CD4-positive, alpha-beta T cell treated with Interleukin-4 for 4 hours (primary cell): ENCODE measurements at places on chromosomes 7 and 10.

DNA sequence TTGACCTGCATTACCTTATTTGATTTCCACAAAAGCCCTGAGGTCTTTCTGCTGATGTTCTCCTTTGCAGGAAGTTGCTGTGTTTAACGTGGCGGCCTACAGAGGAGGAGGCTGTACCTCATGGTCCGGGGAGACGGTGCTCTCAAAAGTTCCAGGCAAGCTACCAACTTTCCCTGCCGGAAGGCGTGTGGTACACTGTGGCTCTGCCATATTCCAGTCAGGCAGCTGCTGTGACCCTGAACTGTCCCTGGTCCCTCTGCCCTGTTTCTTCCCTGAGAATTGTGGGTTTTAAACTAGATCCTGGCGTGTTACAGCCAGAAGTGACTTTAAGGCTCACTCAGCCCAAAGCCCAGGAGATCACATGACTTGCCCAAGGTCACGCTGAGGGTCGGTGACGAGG, 139.2 kb downstream of the TEX36 start:
- DNase-seq = no peak

GRCh38 chr7:135210888-135211178, 493 bp downstream of the WDR91 start:
- peak; percentile 10 for DNase-seq

DNA sequence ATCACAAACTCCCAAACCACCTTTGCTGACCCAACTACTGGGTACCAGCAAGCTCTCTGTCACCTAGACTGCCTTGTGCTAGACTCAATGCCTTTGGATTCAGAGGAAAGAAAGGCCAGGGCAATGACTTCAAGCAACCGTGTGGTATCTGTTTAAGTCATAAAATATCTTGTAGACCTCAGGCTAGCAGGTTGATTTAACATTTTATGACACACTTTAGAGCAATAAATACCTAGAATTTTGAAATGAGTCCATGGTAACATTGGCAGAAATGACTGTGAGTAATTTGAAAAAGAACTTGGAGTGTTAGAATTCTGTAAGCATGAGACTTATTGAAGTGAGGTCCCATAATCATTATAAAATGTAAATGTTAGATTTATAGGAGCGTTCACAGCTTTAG, 87.2 kb downstream of the TWIST1 start:
- no peak for DNase-seq

GRCh38 chr10:54702583-54703485, 98.2 kb downstream of the PCDH15 start:
- no peak for DNase-seq

GRCh38 chr7:54839575-54840213, 80.7 kb upstream of the SEC61G start:
- DNase-seq = no peak

GRCh38 chr10:89069589-89069988, 79.0 kb downstream of the FAS start:
- no peak for DNase-seq

- DNase-seq = no peak
Measured at GRCh38 chr10:22560913-22561239, 153.5 kb downstream of the PIP4K2A start.

DNA sequence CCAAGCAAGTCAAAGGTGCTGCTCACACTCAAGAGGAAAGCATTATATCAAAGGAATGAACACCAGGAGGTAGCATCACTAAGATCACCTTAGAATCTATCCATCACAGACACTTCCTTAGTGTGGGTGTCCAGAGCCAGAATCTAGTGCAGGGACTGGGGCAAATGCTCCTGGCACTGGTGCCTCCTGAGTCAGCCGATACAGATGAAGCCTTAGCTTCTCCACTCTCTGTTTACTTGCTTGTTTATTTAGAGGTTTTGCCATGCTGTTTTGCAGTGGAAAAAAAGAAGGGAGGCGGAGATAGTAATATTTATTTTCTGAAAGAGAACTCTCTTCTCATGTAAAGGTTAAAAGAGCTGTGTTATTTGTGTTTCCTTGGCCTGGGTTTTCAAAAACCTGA, 303.1 kb downstream of the WDR11 start:
- no peak for DNase-seq

DNA sequence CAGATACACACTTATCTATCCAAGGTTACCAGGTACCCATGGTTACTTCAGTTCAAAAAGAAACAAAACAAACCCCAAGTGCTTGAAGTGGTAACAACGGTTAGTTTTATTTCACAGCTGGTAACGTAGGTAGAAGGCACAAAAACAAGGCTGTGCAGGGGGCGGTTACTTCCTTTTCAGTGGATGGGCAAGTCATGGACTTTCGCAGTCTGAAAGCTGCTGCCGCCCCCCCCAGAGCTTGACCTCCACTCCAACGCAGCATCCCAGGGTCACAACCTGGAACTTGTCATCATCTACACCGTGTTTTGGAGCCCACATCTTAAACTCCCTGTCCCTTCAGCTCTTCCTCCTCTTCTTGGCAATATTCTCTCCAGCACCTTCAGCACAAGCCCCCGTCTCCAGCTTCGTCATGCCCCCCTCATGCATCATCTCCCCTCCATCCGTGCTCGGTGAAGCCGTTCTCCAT, 181.2 kb upstream of the ITGB1 start:
- DNase-seq = peak; percentile 97

GRCh38 chr7:16423761-16424160, 2.4 kb upstream of the CRPPA start:
- no peak for DNase-seq

- no peak for DNase-seq
Measured at GRCh38 chr7:102288285-102288930, 1.7 kb downstream of the SH2B2 start.

- DNase-seq = no peak
Measured at GRCh38 chr7:22724861-22725260, 2.1 kb upstream of the IL6 start.

DNA sequence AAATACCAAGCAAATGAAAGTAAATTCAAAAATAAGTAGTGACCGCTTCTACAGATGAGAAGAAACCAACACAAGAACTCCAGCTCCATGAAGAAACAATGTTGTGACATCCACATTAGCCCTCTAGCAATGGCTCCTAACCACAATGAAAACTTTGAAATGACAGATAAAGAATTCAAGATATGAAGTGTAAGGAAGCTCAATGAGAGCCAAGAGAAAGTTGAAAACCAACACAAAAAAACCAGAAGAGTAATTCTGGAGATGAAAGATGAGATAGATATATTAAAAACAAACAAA, 68.2 kb upstream of the DDC start:
- no peak for DNase-seq

- DNase-seq = no peak
Measured at GRCh38 chr7:16526742-16527540, at the start of gene LRRC72. TSS of gene LRRC72 (plus strand) at chr7:16526825. CDS start at chr7:16526953, 128 bp downstream.

GRCh38 chr7:12418452-12418851, 14.8 kb upstream of the VWDE start:
- no peak for DNase-seq

DNA sequence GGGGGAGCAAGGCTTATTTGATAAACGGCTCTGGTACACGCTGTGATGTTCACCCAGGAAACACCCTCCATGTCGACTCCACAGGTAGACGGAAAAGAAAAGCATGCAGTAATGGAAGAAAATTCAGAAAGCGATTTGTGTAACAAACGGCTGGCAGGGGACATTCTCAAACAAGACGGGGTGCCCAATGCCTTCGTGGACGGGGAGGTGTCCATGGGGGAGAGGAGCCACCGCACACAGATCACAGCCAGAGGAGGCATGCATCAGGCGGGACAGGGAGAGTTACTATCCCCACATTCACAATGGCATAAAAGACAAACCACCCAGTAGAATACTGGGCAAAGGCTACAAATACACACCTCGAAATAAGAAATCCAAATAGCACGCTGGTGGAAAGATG, 20.1 kb downstream of the CNPY1 start:
- no peak for DNase-seq

DNA sequence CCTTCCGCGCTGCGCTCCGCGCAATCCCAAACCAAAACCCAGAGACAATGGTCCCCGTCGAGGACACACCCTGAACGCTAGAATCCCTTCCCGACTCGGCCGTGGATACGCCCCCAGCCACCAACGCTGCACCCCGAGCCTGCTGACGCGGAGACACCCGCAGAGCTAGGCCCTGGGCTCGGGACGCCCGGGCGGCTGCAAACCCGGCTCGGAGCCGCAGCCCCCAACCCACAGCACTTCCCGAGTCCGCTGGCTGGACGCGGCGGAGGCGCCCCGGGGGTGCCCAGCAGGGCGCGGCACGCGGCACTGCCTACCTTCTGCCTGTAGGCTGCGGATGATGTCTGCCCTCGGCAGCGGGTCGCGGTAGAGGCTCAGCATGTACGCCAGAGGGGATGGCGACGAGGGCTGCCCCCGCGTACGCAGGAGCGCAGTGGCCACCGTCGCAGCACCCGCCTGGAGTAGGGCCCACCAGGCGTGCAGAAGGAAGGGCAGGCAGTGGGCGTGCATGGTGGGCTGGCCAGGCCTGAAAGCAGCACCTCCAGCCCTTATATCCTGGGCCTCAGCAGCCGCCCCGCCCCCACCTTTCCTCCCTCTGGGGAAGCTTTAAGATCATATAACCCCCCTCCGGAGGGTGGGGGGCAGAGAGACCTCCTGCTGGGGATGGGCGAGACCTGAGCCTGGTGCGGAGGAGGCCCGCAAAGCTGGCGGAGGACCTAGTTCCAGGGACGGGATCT, at the start of gene NODAL:
Gene NODAL, minus strand, starts transcription at position 521 of the 734 bp plus-strand sequence. Its CDS starts 14 bp downstream, at position 507.
- no peak for DNase-seq

- DNase-seq = no peak
Measured at GRCh38 chr7:116592445-116592844, 67.6 kb downstream of the CAV1 start.

DNA sequence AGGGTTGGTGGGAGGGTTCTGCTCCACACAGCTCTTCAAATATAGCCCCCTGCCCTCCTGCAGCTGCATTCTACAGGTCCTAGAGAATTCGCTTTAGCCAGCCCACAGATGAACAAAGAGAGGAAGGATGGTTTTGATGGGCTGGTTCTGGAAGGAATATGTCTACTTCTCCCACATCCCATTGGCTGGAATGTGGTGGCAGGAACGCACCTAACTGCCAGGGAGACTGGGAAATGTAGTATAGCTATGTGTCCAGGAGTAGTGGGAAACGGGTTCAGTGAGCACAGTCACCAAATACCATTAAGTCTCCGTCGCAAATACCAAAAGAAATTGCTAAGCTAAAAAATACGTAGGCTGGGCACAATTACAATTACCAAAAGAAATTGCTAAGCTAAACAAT, 7.3 kb upstream of the PTER start:
- DNase-seq = no peak

DNA sequence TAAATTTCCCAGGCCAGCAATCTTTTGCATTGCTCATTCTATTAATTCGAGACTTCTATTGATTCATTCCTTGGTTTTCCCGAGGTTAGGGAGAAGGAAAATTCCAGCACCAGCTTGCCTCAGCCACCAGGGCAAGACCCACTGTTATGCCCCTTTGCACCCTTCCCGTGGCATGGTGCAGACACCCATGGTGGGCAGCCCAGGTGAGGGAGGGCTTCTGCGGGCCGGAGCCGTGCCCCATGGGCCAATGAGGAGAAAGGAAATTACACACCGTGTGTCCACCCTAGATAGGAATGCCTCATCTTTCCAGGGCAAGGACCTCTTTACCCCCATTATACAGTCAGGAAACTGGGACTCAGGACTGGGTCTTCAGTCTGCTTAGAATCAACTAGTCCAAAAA, 4.5 kb upstream of the GRID1 start:
- DNase-seq = no peak

GRCh38 chr7:4015996-4016395, 666.1 kb upstream of the FOXK1 start:
- no peak for DNase-seq

GRCh38 chr7:1564603-1565022, 5.2 kb downstream of the PSMG3 start:
- no peak for DNase-seq

DNA sequence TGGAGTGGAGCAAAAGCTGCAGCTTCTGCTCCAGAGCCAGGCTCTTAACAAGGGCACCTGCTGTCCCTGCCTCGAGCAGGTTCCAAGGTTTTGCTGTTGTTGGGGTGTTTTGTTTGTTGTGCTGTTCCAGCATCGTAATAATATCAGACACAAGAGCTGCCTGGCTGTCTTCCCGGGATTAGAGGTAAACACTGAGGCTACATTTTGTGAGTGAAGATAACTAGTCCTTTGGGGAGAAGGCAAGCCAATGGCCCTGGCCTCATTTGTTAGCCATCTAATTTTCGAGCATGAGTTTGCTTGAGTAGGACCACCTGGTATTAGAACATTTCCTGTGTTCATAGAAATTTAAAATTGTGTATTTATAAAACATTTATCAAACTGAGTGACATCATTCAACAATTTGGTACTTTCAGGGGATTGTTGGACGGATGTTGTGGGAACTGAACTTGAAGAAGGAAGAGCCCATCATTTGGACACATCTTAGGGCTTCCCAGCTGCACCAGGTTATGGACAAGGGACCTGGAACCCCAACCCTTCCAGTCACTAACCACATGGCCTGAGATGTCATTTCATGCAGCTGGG, 555.0 kb downstream of the TNS3 start:
- no peak for DNase-seq

DNA sequence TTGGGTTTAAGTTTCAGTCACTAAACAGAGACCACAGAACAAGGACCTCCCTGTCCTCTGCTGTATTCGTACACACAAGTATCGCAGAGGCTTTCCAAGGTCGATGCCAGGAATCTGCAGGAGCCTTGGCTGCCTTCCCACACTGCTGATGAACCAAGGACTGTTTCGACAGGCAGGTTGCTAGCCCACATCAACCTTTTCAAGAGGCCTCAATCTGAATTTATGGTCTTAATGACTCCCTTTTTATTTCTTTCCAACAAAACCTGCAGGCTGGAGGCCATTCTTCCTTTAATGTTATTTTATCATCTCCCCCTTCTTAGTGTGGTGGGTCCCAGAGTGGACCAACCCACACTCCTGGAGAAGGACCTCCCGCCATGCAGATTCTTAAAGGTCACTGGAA, 45.6 kb downstream of the JCAD start:
- DNase-seq = no peak

DNA sequence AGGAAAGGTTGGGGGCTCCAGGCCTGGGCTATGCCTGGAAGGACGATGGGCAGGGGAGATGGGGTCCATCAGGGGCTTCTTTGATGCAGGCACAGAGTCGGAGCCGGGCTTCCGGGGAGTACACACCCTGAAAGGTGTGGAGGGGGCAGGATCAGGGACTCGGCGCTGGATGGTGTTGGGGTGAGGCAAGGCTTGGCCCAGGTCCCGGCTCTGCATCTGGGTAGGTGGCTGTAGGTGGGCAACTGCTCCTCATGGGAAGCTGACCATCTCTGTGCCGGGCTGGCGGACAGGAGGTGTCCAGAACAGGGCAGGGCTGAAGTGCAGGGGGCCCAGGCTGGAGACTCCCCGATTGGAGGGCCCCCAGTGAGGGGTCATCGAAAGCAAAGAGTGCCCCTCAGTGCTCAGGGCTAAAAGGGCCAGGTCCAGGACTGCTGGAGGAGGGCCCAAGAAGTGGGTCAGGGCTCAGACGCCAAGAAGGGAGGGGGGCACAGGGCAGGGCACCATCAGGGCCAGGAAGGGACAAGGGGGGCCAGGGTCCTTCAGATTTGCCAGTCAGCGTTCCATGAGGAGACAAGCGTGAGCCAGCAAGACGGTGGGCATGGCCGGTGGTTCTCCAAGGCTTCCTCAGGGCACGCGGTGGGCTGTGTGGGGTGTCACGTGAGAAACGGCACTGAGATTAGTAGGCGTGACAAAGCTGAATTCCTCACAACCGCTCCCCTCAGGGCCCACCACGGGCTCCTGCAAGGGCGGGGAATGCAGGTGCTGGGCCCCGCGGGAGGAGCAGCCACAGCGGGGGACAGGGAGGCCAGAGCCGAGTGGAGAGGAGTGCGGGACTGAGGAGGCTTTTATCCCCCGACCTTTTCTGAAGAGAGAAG, 97.0 kb downstream of the BMS1 start:
- no peak for DNase-seq
